Stimulated activated CD8-positive, alpha-beta memory T cell treated with anti-CD3 and anti-CD28 coated beads, Interleukin-4, amount 100 ng/mL, for 4 hours (primary cell): ENCODE measurements at places on chromosomes 3 and 15.

DNA sequence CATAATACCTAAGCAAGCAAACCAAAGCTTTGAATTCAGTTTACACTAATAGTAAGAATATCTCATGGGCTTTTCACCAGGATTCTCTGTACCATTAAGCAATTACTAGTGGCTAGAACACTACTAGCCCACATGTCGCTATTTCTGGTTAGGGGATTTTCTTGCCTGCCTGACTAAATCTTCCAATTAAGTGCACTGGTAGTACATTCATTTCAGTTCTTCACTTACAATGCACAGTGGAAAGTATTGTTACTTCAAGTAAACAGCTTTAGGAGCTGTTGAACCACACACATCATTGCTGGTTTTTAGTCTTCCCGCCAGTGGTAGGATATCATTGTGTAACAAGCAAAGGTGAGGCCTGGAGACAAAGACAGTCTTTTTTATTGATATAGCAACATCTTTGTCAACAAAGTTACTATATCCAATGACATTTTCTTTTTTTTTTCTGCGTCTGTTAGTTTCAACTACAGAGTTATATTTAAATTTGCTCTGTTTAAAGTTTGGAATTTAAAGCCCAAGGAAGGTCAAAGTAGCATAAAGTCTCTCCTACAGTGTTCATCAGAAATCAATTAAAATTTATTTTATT is 826.8 kb upstream of the NR2F2 start:
- no peak for DNase-seq

DNA sequence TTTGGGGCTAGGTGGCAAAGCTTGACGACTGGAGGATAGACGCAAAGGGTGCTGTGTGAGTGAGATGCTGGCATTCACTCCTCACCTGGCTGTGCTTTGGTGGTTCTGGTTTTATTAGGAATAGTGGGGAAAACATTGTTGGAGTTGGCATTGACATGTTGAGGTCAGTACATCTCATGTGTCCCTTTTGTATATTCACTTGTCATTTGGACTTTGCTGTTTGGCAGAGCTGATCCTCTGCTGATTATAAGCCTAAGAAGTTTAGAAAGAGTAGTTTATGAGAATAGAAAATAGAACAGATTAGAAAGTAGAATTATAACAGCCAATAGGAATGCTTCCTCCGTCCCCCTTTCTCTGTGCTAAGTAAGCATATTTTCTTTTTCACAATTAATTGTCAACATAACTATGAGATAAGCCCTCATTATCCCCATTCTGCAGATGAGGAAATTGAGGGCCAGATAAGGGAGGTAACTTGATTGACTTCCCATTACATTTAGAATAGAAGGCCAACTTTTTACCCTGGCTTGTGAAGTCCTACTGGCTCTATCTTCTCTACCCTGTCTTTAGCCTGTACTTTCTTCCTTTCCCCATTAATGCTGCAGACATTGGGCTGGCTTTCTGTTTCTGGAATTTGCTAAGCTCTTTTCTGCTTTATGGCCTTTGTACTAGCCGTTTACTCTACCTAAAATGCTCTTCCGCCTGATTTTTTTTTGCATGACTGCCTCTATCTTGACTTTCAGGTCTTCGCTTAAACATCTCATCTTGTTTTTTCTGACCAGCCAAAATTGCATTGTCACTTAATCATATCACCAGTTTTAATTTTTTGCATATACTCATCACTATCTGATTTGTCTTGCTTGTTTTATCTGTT is 12.8 kb downstream of the ITPR1 start:
- no peak for DNase-seq

GRCh38 chr3:30805695-30806094 is 88.8 kb downstream of the GADL1 start:
- DNase-seq: no peak

GRCh38 chr3:8903191-8903590 is 60.1 kb downstream of the RAD18 start:
- DNase-seq: no peak

GRCh38 chr3:112437146-112438022 is 61.9 kb downstream of the BTLA start:
- DNase-seq: no peak
